Activated CD4-positive, alpha-beta T cell treated with anti-CD3 and anti-CD28 coated beads, Interleukin-2, amount 10 ng/mL, durations not matched to agents 7 days and 5 days (primary cell): ENCODE measurements at places on chromosomes 1 and 21. TPM values are rescaled to one million over a fixed set of nuclear protein-coding genes. Genes with fewer than 3 reads are reported as not detected.

GRCh38 chr1:153260585-153261280 lies 1.2 kb downstream of the LORICRIN start:
- no peak overlapping the region for H3K27ac ChIP-seq
- DNase-seq, result peak; percentile 19
- peak overlapping the region; percentile 9 for H3K4me3 ChIP-seq
- H3K36me3 ChIP-seq, result no peaks in the 10 kb centered on the region

GRCh38 chr1:160166166-160166868 lies 14.9 kb downstream of the ATP1A4 start:
- H3K36me3 ChIP-seq, result no peaks in the 10 kb centered on the region
- peaks cover 9% of the 10 kb centered on the region for H3K27me3 ChIP-seq
- no peak overlapping the region for H3K27ac ChIP-seq
- no peak overlapping the region for H3K4me3 ChIP-seq
- H3K4me1 ChIP-seq, result peaks cover 8% of the 10 kb centered on the region

DNA sequence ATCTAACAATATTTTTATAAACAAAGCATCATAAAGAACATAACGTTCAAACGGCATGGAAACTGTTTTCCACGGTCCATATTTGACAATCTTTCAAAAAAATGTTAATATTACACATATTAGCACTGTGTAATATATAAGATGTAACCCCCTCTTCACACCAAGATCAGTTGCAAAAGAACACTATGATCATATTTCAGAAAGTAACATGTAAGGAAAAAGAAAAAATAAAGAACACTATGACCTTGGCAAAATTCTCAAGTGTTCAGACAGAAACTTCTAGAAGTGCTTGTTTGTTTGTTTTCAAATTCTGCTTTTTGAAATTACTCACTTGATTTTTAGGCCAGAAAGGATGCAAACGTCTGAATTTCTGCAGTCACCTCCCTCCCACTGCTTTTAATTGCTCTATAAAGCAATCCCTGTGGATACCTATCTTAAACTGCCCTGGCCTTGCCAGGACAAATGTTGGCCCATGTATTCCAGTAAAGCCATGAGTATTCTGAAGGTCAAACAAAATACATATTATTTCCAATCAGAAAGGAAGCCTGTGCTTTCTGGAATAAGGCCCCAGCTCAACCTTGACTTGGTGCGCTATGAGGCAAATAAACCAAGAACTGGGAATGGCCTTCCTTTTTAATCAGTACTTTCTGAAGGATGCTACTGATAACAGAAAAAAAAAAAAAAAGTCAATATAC lies 68.6 kb downstream of the TGFBR3 start:
- peaks cover 2% of the 10 kb centered on the region for H3K36me3 ChIP-seq
- H3K27ac ChIP-seq, result no peak overlapping the region
- no peak overlapping the region for H3K4me3 ChIP-seq
- H3K4me1 ChIP-seq, result peaks cover 25% of the 10 kb centered on the region

DNA sequence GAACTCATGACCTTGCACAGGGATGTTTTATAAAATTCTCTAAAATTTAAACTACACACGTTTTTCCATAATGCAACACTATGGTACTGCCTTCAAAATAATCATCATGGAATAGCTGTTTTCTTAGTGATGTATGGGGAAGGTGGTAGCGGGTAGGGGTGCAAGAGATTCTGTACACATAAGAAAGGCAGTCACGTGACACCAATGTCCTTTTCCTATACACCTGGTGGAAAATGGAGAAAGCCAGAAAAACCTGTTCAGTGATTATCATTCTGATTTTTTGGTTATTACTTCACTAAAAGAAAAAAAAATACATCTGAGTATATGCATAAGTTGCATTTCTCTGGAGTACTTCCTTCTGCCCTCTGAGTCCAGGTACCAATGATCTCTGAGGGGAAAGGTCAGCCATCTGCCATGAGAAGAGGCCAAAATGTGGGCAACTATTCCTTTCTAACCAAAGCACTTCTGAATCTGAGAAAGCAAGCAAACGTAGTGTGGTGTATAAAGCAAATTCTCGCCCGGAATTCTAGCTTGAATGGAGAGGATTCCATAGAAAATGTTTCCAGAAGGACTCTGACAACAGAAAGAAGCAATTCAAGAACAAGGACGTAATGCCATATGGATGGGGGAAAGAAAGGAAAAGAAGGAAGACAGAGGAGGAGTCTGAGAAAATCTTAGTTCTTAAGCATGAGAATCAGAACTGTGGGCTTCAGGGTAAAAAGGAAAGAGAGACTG lies 137.3 kb downstream of the RERE start:
- DNase-seq, result no peak
- H3K27me3 ChIP-seq, result no peaks in the 10 kb centered on the region
- H3K27ac ChIP-seq, result no peak overlapping the region
- H3K4me3 ChIP-seq, result no peak overlapping the region
- H3K4me1 ChIP-seq, result peaks cover 34% of the 10 kb centered on the region
- peaks cover 1% of the 10 kb centered on the region for H3K36me3 ChIP-seq

GRCh38 chr1:243433737-243434370 lies 178.0 kb downstream of the SDCCAG8 start:
- no peak overlapping the region for H3K4me3 ChIP-seq
- no peaks in the 10 kb centered on the region for H3K27me3 ChIP-seq
- peaks cover 2% of the 10 kb centered on the region for H3K4me1 ChIP-seq
- peaks cover 6% of the 10 kb centered on the region for H3K36me3 ChIP-seq
- DNase-seq, result no peak
- no peak overlapping the region for H3K27ac ChIP-seq

- H3K27me3 ChIP-seq, result no peaks in the 10 kb centered on the region
- DNase-seq, result no peak
- peaks cover 6% of the 10 kb centered on the region for H3K36me3 ChIP-seq
Observed at GRCh38 chr1:40245686-40246085, 2.1 kb upstream of the TMCO2 start.

DNA sequence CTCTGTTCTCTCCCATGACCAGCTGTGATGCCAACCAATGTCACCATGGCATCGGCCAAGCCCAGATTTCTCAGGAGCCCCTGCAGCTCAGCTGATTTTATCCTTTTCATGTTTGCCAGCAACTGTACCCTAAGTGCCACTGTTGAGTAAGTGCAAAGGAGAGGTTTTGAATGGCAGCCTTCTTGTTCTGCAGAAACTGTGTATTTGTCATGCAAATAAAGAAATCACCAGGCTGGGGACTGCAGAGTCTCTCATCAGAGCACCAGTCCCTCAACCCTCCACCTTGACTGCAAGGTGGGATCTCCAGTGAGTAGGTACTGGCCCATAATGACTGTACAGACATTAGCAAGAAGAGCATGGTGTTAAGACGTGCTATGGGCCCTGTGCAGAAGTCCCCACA lies 26.6 kb downstream of the C8B start:
- H3K27ac ChIP-seq, result no peak overlapping the region
- H3K4me1 ChIP-seq, result no peaks in the 10 kb centered on the region
- H3K27me3 ChIP-seq, result no peaks in the 10 kb centered on the region

DNA sequence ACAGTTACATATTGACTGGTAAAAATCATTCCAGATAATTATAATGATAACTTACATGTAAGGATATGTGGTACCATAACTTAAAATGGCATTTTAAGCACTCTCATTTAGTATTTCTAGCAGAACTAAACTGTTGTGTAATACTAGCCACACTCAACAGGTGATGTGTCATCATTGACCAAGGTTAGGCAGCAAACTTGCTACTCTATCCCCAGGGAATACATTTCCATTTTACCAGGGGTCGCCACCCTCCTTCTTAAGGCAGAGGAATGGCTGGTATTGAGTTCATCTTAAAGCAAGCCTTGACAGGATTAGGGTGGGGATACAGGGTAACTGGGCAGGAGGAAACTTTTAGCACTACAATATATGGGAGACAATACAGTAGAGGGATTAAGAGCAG lies 259.8 kb upstream of the CAMK1G start:
- no peaks in the 10 kb centered on the region for H3K27me3 ChIP-seq
- H3K36me3 ChIP-seq, result no peaks in the 10 kb centered on the region
- H3K27ac ChIP-seq, result no peak overlapping the region
- H3K4me1 ChIP-seq, result no peaks in the 10 kb centered on the region

DNA sequence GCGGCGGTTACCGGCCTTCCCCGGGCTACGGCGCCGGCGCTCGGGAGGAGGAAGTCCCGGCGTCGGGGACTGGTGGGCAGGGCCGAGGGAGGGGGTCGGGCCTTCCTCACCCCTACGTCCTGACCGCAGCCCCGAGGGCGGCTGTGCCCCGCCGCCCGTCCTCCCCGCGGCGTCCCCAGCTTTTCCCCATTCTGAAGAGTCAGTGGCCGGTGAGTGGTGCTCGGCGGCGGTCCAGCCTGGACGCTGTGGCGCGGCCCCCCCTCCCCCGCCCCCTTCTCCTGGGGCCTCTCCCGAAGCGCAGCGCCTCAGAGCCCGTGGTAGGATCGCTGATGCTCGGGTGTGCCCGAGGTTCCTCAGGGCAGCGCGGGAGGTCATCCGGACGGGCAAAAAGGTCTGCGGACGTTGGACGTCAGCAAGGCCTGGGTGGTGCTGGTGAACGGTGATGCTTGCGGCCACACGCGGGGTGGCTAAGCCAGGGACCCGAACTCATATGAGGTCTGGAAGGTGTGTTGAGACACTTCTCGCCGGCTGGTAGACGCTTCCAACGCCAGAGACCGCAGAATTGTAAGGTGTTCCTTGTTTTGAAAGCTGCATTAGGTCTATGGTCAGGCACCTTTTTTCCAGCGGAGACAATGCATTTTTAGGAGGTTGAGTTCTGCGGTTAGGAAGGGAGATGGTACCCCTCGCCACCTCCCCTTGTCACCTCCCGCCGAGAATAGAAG lies 725 bp downstream of the SLC25A33 start:
- peak overlapping the region; percentile 88 for H3K4me3 ChIP-seq
- peak overlapping the region; percentile 85 for H3K27ac ChIP-seq
- H3K36me3 ChIP-seq, result peaks cover 3% of the 10 kb centered on the region
- no peaks in the 10 kb centered on the region for H3K27me3 ChIP-seq

DNA sequence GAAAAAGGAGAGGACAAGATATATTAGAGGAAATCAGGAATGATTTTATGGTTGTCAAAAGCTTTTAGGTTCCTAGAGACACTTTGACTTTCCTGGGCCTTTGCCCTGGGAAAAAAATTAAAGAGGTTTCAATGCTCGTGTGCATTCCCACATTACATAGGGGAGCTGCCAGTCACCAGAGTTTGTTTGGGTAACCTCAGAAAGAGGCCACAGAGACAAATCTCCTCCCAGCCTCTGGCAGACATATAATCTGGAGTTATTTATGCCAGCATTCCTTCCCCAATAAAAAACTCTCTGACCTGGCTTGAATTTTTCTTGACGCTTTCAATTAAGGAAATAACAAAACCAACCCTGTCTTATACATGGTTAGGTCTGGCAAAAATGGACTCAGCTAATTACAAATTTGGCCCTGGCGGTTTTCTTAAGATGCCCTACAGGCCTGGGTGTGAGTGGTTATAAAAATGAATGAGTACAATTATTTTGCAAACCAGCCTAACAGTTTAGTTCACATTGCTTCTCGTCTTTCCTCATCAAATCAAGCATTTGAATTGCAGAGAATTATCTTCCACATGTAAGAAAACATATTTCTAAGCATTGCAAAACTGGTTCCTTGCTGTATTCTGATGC lies 63.7 kb downstream of the WLS start:
- no peak overlapping the region for H3K27ac ChIP-seq
- H3K36me3 ChIP-seq, result no peaks in the 10 kb centered on the region
- DNase-seq, result no peak
- no peak overlapping the region for H3K4me3 ChIP-seq

- peak overlapping the region; percentile 32 for H3K4me3 ChIP-seq
- H3K36me3 ChIP-seq, result no peaks in the 10 kb centered on the region
- H3K4me1 ChIP-seq, result peaks cover 23% of the 10 kb centered on the region
Observed at GRCh38 chr1:26408604-26409003, 2.0 kb upstream of the LIN28A start.

- no peak for DNase-seq
- no peak overlapping the region for H3K4me3 ChIP-seq
- H3K27ac ChIP-seq, result no peak overlapping the region
- H3K36me3 ChIP-seq, result no peaks in the 10 kb centered on the region
- no peaks in the 10 kb centered on the region for H3K4me1 ChIP-seq
Observed at GRCh38 chr1:47940326-47940725, 56.9 kb downstream of the TRABD2B start.

- H3K4me3 ChIP-seq, result peak overlapping the region; percentile 80
- peaks cover 80% of the 10 kb centered on the region for H3K4me1 ChIP-seq
- peaks cover 32% of the 10 kb centered on the region for H3K36me3 ChIP-seq
Observed at GRCh38 chr1:244322791-244323521, 128.8 kb downstream of the ADSS2 start.

- peaks cover 22% of the 10 kb centered on the region for H3K4me1 ChIP-seq
- no peak overlapping the region for H3K4me3 ChIP-seq
- H3K27me3 ChIP-seq, result no peaks in the 10 kb centered on the region
- peak; percentile 15 for DNase-seq
- peaks cover 2% of the 10 kb centered on the region for H3K36me3 ChIP-seq
Observed at GRCh38 chr1:112904071-112904830, 51.7 kb downstream of the SLC16A1 start.

GRCh38 chr1:157090771-157091170 lies 8.8 kb downstream of the ETV3L start:
- H3K4me1 ChIP-seq, result no peaks in the 10 kb centered on the region
- no peaks in the 10 kb centered on the region for H3K36me3 ChIP-seq
- no peak overlapping the region for H3K27ac ChIP-seq
- no peak overlapping the region for H3K4me3 ChIP-seq
- DNase-seq, result no peak
- peaks cover 3% of the 10 kb centered on the region for H3K27me3 ChIP-seq

- H3K27me3 ChIP-seq, result no peaks in the 10 kb centered on the region
- no peak overlapping the region for H3K4me3 ChIP-seq
- H3K4me1 ChIP-seq, result no peaks in the 10 kb centered on the region
- no peak for DNase-seq
Observed at GRCh38 chr21:16070207-16070651, 340.4 kb downstream of the USP25 start.

DNA sequence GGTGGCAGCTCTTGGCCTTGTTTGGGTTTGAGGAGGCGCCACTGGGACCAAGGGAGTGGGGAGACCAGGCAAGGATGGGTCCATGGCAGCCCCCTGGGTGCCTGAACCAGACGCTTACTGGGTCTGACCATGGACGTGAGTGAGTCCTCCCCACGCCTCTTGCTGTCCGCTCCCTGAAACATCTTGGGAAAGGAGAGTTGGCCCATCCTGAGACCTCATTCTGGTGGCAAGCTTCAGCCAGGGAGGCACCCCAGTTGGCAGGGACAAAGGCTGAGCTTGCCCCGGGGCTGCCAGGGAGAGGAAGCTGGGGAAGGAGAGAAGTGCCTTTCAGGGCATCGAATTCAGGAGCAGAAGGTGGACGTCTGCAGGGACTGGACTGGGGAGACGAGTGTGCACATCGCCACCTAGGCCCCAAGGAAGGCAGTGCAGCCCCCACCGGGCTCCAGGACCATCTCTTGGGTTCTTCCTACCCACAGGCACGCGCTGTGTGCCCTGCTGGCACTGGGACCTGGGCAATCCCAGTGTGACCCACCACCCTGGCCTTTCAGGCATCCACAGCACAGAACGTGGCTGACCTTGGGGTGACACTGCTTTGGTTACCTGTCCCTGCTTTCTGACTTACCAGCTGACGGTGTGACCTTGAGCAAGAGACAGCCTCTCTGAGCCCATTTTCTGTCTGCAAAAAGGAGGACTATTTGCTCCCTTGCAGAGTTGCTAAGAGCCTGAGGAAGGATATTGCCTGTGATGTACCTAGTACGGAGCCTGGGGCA lies 132.9 kb upstream of the WNT4 start:
- no peaks in the 10 kb centered on the region for H3K4me1 ChIP-seq
- no peaks in the 10 kb centered on the region for H3K36me3 ChIP-seq
- no peak overlapping the region for H3K4me3 ChIP-seq

Gene LDLRAD1
- total RNA-seq, result not detected

Gene COL9A2
- 1.9 TPM for total RNA-seq

Gene WNT3A
- total RNA-seq, result not detected

Gene HSD17B7
- 23.8 TPM for total RNA-seq

Gene LRRC53
- total RNA-seq, result not detected

Gene OR2L3
- total RNA-seq, result not detected

Gene APOBEC4
- total RNA-seq, result not detected

Gene CAMTA1
- total RNA-seq, result 48.8 TPM

Gene KCNJ9
- not detected for total RNA-seq

Gene AMY2B
- 8.5 TPM for total RNA-seq

Gene C4BPA
- total RNA-seq, result not detected

Gene SPATA1
- total RNA-seq, result 1.7 TPM

Gene CFHR5
- total RNA-seq, result not detected
